Fibroblast of mammary gland (primary cell): ENCODE measurements at places on chromosomes 3 and 15.
A peak's percentile ranks its signal among the peaks of the same experiment; 100 is the strongest.

- no peak for DNase-seq
These were observed 128.5 kb downstream of the MYRIP start for GRCh38 chr3:39937874-39938273.

GRCh38 chr15:66646799-66647198, 55.2 kb upstream of the SMAD6 start:
- DNase-seq = peak; percentile 10

- DNase-seq = peak; percentile 56
These were observed 67.4 kb upstream of the FNDC3B start for GRCh38 chr3:171971919-171972514.

DNA sequence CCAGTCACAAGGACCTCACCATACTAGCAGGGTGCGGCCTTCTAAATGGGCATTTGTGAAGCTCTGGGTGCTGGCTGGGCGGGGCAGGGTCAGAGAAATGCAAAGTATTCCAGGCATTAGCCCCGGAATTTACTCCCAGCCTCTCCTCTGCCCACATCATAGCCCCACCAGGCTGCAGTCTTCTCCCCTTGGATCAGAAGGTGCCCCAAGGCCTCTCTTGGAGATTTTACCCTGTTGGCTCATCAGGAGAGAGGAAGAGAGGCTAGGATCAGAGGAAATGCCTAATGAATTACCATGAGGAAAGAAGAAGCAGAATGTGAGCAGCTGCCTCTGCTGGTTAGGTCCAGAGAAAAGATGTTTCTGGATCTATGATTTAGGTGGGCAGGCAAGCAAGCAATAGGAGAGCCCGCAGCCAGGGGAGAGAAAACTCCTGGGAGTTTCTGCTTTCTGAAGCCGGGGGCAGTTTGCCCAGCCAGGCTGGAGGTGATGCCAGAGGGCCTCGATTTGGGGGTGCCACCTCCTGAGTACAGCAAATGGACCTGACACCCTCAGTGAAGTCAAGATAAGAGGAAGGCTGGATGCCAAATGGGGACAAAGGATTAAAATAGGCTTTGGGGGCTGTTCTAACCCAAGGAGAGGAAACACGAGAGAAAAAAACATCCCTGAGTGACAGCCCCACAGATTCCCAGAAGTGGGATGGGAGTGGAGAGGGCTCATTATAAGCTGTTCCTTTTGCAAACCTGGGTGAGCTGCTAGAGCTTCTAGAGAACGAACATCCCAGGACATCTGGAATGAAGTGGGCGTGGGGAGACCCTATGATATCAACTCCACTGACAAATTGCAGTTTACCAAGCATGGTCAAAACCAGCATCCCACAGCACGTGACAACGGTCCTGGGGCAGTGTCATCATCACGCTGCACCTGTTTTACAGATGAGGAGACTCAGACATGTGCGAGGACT, 65.4 kb downstream of the BDH1 start:
- DNase-seq = no peak

DNA sequence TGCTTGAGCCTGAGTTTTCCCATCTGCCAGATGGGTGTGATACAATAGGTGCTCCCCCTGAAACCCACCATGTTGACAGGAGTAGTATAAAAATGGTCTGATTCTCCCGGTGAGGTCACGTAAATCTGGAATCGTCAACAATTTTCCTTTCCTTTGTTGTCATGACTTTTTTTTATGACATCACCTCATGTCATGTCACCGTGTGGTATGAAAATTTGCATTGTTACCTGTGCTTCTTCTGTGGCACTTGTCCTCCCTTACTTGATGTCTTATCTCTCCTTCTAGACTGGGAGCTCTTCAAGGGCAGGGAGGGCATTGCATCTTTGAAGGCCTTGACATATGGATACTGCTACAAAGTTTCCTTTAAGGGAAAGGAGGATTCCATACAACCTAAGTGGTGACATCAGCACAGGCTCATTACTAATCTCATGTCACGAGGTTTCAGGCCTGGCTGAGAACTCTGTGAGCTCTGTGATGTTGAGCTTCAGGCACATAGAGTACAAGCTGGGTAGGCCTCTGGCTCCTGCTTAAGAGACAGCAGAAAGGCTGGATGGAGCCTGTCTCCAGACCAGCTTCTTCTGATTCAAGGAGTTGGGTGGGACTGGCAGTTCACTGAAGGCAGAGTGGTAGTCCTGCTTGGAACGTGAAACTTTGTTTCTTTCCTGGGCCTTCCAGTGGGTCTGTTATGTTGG, 66.3 kb downstream of the LPP start:
- DNase-seq = peak; percentile 89

DNA sequence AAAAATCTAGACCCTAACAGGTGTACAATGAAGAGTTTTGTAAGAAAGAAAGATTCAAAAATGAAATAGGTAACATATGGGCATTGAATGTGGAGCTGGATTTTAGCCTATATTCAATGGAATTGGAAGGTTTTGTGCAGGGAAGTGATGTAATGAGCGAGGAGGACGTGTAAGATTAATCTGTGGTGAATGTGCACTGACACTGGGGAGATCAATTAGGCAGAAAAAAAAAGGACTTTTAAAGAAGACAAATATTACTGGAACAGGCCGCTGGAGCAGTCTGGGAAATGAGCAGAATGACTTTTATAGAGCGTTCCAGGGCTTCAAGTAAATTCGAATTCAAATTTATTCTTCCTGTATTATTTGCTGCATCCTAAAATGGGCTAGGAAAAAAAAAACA, 55.2 kb downstream of the PDIA5 start:
- no peak for DNase-seq

DNA sequence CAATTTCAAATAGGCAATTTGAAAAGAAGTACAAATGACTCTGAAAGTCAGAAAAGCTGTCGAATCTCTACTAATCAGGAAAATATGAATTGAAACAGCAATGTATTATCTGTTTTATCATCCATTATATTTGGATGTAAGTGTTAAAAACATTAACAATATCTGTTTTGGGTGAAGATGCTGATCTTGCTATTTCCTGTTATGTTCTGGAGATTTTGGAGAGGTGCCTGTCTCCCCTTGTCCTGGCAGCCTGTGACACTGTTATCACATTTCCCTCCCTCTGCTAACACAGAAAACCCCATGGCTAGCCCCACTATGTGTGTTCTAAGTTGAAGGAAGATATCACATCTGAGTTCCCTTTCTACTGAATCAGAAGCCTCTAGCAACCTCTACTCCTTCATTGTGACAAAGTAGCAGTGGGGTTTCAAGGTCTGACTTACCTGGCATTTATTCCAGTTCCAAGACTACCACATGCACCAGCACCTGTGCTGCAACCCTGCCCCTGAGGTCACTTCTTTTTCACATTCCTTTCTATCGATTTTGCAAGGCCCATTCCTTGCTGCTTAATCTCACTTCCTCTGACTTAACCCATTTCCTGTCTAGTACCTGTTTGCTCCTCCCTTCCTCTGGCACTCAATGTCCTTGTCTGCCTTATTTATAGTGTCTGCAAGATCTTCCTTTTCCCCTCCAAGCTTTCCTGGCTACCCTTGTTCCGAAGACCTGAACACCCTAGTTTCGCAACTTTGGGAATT, 95.5 kb upstream of the COL8A1 start:
- DNase-seq = no peak

DNA sequence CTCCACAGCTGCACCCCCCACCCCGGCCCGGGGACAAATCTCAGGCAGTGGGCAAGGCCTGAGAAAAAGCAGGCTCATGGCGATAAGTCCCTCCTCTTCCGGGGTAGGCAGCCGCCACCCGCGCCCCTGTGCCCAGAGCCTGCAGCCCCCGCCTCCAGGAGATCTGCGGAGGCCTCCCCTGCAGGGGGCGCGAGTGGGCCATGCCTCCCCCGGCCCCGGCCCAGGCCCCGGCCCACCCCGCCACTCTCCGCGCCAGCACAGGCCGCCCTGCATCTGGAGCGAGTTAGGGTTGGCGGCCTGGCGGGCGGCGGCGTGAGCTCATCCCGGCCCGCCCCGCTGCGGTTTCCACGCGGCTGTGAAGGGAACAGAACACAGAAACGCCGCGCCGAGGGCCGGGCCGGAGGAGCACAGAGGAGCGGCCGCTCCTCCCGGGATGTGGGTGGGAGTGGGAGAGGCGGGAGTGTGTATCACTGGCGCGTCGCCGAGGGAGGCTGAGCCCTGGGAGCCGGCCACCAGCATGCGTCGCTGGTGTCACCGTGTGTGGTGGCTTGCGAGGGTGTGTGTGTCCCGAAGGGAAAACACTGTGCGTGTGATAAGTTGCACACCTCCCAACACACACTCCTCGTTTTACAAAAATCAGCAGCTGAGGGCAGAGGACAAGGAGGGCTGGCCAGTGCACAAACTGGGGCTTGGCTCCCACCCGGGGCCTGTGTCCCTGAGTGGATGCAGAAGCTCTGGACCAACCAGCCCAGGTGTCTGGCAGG, 17.2 kb downstream of the MYL3 start:
- peak; percentile 77 for DNase-seq

GRCh38 chr3:156606729-156607128, 51.8 kb upstream of the SSR3 start:
- peak; percentile 11 for DNase-seq

GRCh38 chr15:98000249-98001203, 40.0 kb downstream of the ARRDC4 start:
- peak; percentile 34 for DNase-seq

DNA sequence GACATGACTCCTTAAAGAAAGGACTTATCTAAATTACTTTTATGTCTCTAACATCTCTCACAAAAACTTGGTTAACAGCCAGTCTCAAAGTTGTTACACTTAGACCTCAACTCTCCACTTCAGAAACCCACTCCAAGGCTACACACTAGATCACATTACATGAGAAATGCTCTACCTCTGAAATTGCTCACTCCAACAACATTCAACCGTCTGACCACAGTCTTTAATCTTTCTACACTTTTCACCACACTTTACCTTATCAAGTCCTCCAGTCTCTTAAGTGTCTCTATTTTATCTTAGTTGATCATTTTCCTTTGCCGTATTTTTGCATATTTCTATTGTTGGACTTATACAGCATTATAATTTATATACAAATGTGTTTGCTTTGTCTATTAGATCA, 5.8 kb downstream of the SLC12A6 start:
- no peak for DNase-seq
